Activated CD4-positive, alpha-beta memory T cell treated with anti-CD3 and anti-CD28 coated beads, Interleukin-2, amount 10 ng/mL, durations not matched to agents 7 days and 5 days (primary cell): ENCODE measurements at places on chromosomes 2 and 18. TPM values are rescaled to one million over a fixed set of nuclear protein-coding genes. Genes with fewer than 3 reads are reported as not detected.

Gene COL3A1
- not detected for total RNA-seq

Gene TRIM43B
- total RNA-seq, result not detected

DNA sequence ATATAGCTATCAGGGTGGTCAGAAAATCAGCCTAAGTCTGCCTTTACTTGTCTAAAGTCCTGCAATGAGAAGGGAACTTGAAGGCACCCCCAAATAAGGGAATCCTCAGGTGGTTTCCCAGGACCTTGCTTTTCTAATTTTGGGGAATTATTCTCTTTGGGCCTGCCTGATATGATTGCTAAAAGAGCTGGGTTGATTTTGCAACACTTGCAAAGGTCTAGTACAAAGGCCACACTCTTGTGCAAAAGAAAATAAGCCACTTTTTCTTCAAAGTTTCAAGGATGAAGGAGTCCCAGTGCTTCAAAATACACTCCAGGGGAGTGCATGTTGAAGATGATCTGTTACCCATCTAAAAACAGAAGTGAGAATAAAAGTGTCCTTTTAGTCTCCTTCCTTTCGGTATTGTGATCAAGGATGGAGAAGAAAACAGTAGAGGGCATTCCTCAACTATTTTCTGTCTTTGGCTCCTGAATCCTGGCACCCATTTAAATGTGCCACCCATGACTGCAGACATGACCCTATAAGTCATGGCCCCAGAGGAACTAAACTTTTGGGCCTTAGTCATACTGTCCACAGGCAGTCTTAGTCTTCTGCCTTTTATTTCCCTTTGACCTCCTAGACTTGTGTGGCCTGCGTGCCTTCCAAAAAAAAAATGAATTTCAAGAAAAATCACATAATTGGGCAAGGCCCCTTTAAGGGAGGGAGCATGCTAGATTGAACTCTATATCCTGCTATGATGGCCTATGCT is 5.1 kb downstream of the SULT1C3 start:
- DNase-seq, result no peak

GRCh38 chr2:79432731-79433146 is 80.1 kb upstream of the CTNNA2 start:
- no peak for DNase-seq

DNA sequence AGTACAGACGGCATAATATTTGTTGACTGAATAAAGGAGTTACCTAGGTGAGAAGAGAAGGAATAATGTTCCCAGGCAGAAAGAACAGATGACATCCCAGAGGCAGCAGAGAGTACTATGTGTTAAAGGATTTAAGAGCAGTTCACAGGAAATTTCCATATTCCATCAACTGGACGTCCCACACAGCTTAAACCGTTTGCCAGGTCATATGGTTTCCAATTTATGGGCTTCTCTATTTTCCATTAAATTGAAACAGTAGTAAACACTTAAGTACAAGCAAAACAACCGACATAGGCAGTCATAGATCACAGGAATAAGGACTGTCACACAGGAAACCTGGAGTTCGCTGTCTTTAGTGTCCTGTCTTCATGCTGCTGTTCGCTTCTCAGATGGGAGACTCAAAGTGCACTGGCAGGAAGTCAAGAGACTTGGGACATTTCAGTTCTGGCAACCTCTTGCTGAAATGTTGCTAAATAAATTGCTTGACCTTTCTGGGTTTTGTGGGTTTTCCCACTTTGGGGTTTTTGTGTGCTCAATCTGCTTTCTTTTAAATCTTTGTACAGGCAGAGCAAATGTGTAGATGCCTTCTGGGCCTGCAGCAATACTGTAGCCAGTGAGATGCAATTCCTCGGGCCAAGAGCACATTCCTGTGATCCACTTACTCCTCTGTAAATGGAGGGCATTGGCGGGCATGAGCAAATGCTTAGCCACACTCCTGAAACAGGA is 5.8 kb upstream of the PIEZO2 start:
- no peak for DNase-seq

GRCh38 chr18:55405893-55406406 is 182.0 kb downstream of the TCF4 start:
- DNase-seq, result no peak

DNA sequence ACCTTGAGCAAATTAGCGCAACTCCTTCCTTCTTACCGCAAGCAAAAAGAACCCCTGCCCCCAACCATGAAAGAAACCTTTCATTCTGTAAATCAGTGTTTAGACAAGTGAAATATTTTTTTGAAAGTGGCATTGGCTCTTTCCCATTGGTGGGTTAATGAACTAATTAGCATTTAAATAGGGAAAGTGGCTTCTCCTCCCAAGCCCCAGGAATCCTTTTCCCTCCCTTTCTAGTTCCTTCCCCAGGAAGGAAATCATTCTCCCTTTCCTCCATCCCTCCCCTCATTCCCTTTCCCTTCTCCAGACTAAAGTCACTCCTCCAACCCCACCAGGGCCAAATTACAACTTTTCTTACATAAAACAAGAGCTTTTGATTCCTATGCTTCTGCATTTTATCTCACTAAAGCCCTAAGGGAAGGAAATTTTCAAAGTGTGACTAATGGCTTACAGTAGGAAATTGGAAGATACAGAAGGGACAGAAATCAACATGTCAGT is 22.9 kb upstream of the TYMS start:
- DNase-seq, result no peak

DNA sequence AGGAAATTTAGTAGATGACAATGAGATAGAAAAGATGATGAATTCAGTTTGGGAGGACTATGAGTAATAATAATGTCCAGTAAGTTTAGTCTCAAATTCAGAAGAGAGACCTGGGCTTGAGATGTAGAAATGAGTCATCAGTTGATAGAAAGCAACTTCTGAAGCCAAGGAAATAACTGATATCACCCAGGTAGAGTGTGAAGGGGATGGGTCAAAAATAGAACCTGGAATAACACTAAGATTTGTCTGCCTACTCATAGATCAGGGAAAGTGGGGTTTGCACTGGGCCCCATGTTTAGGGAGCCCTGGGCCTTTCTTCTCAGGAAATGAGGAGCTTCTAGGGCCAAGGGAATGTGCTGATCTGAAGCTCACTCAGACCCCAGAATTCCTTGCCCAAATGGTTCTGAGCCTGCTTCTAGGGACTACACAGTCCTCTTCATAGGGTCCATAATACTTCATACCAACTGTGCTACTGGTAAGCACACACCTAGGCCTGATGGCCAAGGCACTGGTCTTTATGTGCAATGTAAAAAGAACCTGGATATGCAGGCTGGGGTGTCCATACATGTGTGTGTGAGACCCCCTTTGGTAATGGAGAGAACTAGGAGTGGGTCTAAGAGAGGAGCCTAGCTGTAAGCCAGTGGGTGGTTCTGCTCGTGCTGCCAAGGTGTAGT is 141.2 kb downstream of the IKZF2 start:
- no peak for DNase-seq
